ENCODE measurements at places on chromosomes 3 and 15.

- DNase-seq = no peak
Observed at GRCh38 chr3:435161-435560, 238.6 kb downstream of the CHL1 start.

DNA sequence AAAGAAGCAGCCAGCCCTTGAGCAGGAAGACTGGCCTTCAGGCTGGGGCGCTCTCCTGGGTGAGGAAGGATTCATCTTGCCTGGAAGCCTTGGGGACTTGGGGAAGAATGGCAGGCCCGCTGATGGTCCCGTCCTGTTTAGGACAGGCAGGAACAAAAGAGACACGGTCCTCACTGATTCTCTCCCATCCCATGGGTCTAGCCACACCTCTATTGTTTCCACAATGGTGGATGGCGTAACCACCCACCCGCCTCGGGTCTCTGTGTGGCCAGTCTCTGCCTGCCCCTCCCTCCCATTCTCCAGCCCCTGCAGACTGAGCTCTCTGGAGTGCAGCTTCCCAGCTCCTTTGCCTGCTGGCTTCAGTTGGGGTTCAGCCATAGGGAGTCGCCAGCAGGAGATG, 284.3 kb downstream of the UACA start:
- no peak for DNase-seq

DNA sequence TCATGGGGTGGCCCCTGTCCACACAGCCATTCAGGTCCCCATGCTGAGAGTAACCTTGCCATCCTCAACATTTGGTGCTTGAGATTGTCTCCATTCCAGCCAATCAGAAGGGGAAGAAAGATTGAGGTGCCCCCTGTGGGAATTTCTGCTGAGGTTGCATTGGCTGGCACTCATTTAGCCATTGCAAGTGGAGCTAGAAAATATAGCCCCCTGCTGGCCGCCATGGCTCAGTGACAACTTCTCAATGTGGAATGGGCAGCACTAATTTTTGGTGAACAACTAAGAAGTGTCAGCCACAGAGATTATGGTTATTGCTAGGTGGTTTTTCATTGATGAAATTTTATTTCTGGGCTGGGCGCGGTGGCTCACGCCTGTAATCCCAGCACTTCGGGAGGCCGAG, 22.0 kb downstream of the COL6A6 start:
- DNase-seq = no peak

DNA sequence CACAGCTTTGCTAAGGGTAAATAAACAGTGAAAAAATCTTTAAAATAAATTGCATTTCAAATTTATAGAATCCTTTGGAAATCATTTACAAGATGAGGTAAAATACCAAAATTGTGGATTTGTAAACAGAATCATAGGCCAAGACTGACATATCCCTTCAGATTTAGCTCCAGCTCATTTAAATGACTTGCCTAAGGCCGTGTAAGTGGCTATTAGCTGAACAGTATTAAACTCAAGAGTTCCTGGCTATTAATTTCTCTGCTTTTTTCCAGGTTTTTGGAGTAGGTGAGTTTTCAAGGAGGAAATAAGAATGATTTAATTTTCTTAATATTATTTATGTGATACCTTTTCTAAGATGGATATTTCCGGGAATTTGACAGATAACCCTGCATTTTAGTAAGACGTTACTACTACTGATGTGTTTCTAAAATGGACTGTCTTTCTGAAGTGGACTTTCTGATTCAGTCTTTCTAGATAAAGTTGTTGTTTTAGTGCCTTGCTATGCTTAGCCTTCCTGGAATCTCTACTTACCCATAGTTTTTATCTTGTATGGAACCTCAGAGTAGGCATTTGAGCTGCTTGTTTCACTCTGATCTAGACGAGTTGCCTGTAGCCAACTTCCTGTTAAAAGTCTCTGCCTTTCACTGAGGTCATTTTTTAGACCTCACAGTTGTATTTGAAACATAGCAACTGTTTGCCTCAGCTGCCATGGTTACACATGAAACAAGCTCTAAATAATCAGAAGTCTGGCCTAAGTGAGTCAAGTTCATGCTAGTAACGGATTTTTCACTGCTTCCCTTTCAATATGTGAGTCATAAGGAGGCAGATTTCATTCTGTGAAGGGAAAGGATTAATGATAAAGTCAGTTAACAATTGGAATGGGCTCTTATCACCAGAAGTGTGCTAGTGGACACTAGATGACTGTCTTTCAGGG, 127.0 kb downstream of the KLHL25 start:
- DNase-seq = no peak

GRCh38 chr15:54250326-54250725, 272.1 kb downstream of the UNC13C start:
- DNase-seq = no peak

GRCh38 chr15:35751413-35752133, 205.6 kb upstream of the DPH6 start:
- no peak for DNase-seq

DNA sequence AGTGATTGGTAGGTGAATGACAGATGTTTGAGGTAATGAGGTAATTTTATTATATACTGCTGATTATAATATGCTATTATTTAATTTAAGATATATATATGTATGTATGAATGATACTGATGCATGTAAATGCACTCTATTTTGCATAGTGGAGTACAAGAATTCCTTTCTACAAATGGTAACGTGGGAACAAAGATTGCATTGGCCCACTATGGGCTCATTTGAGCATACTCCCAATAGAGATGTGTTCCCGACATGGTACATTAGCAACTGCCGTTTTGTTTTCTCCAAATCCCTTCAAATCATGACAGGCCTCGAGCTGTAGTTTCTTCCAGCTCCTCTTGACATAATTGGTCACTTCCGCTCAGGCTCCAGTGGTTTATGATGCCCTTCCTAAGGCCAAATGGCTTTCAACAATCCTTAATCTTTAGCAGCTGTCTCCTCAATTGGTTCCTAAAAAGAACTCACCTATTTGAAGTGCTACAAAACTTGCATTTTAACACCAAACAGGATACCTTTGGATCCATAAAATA, 266.1 kb downstream of the ADAMTSL3 start:
- no peak for DNase-seq

GRCh38 chr3:40801284-40801741, 276.6 kb downstream of the ZNF621 start:
- DNase-seq = no peak

DNA sequence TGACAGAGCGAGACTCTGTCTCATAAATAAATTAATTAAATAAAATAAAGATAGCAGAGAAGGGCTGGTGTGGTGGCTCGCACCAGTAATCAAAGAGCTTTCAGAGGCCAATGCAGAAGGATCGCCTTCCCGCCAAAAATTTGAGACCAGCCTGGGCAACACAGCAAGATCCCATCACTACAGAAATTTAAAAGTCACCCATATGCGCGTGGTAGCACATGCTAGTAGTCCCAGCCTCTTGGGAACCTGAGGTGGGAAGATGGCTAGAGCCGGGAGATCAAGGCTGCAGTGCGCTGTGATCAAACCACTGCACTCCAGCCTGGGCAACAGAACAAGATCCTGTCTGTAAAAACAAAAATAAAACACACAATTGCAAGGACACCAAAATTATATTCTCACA, 9.6 kb downstream of the SMARCC1 start:
- no peak for DNase-seq

- no peak for DNase-seq
Observed at GRCh38 chr3:175716446-175716845, 857.3 kb downstream of the NAALADL2 start.

- no peak for DNase-seq
Observed at GRCh38 chr3:70963431-70964275, 619.9 kb downstream of the FOXP1 start.

DNA sequence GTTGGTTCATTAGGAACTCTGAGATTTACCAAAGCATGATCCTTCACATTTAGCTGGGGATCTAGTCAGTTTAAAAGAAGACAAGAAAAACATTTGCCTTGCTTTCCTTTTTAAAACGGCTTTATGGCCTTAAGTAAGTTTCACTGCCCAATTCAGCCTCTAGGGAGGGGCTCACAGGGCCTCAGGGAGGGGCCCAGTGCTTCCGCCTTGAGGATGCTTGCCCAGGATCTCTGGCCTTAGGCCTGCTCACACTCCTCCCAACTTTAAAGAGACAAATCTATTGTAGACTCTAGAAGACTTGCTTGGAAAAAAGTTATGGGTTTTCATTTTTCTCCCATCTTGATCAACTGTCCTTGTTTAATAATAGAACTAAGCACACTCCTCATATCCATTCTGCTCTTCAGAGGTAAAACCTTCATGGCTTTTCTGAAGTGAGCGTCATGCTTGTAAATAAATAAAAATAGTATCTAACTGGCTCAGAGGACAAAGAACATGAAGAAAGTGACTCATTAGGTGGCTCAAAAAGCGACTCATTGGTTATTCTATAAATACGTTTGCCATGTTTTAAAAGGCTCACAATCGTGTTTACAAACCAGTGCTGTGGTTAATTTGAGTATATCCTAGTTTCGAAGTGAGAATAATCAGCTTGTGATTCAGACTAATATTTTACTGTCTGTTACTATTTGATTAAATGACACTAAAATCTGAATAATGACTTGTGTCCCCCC, 13.7 kb downstream of the PDHB start:
- no peak for DNase-seq

DNA sequence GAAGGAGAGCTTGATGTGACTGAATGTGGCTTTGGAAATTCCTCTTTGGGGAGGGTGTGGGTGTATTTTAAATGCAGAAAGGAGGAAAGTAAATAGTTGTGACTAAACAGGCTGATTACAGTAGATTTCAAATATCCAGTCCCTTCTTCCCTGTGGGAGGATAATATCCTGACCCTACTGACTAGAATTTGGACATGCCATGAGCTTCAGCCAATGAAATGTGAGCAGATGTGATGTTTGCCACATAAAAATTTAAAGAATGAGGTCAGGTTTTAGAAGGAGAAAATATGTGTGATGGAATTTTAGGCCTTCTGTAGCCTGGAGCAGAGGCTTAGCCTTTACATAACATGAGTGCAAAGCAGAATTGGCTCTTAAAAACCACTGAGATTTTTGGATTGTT, 1218.9 kb downstream of the ROBO2 start:
- DNase-seq = no peak

GRCh38 chr3:14199641-14200040, 21.0 kb downstream of the LSM3 start:
- no peak for DNase-seq

GRCh38 chr15:63067976-63068743, 25.6 kb downstream of the TPM1 start:
- DNase-seq = no peak

DNA sequence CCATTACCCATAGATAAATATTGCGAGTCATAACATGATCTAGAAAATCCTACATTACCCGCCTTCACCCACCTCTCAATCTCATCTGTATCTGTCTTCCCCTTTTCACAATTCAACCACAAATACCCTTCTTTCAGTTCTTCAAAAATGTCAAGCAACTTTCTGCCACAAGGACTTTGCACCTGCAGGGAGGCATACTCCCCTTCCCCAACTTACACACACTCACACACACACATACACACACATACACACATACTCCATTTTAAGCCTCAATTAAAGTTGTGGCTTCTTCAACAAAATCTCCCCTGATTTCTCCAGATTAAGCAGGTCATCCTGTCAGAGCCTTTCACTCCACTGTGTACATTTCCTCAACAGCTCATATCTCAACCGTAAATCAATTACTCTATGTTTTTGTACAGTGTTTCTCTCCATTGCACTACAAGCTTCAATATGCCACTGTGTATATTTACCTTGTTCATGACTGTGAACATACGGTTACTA, 33.1 kb upstream of the CCDC50 start:
- DNase-seq = no peak

DNA sequence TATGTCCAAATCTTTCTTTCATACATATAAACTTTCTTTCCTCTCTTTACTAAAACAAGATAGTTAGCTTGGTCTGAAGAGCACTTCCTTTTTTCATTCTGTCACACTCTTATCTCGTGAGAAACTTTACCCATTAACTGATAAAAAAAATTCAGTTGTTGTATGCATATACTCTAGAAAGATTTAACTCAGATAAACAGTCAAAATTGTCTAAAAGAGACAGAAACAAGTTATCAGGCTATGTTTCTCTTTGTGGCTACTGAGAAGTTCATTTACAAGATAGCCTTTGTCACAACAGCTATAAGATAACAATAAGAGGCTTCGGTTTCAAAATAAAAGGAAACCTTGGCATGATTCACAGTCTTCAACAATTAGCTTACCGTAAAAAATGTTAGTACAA, 235.7 kb upstream of the ATP10A start:
- DNase-seq = no peak

GRCh38 chr3:38610436-38610835, 39.1 kb downstream of the SCN5A start:
- DNase-seq = no peak

- DNase-seq = no peak
Observed at GRCh38 chr3:196471551-196471950, 32.0 kb downstream of the RNF168 start.

- no peak for DNase-seq
Observed at GRCh38 chr3:188135271-188135670, 18.7 kb upstream of the LPP start.

DNA sequence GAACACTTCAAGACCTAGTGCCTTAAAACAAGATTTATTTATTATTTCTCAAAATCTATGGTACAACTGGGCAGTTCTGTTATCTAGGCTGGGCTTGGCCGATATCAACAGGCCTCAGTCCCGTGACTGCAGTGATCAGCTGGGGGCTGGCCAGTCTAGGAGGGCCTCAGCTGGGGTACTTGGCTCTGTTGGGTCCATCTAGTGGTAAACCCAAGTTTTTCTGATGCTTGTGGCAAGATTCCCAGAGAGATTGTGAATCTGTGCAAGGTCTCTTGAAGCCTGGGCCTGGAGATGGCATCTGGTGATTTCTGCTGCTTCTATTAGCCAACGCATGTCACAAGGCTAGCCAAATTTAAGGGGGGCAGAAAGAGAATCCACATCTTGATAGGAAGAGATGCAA, 482.4 kb upstream of the SGO1 start:
- DNase-seq = no peak

GRCh38 chr3:148265841-148266240, 431.9 kb upstream of the AGTR1 start:
- DNase-seq = no peak

DNA sequence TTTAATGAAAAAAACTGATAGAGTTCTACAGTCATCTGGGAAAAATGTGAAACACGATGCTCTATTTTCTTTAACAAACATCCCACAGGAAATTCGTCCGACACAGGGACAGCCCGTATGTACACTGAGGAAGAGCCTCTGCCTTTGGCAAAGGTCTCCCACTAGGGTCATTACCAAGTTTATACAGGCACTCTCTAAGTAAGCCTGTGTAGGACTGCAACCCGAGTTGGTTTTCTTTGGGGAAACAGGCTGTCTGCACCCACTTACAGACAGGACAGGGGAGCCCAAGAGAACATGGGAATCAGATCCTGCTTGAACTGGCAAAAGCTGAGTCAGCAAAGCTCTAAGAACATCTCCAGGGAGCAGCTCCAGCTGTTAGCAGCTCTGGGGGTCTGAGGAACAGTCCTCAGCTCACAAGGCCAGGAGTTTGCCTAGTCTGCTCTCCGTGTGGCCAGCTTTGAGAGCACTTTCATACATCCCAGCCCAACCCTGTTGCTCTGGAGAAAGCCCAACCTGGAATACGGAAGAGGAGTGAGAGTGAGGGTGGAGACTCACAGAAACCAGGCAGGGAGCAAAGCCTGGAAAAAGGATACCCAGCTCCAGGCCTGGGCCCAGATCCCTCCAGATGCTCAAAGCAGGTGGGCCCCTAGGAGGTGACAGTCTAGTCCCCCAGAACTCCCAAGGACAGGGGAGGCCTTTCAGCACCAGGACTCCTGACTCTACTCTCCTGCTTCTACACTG, 1.9 kb downstream of the TBC1D2B start:
- no peak for DNase-seq
